Frontal cortex (tissue), 4 donors: ENCODE measurements at places on chromosomes 12 and 14.

- DNase-seq: peak; percentile 79
Observed at GRCh38 chr14:60249321-60250256, 568 bp downstream of the PPM1A start.

GRCh38 chr12:64522807-64523206, 70.9 kb downstream of the TBK1 start:
- no peak for DNase-seq

GRCh38 chr12:51368640-51369517, 22.3 kb downstream of the GALNT6 start:
- no peak for DNase-seq

- DNase-seq: no peak
Observed at GRCh38 chr12:2654741-2655140, 140.0 kb upstream of the FKBP4 start.

DNA sequence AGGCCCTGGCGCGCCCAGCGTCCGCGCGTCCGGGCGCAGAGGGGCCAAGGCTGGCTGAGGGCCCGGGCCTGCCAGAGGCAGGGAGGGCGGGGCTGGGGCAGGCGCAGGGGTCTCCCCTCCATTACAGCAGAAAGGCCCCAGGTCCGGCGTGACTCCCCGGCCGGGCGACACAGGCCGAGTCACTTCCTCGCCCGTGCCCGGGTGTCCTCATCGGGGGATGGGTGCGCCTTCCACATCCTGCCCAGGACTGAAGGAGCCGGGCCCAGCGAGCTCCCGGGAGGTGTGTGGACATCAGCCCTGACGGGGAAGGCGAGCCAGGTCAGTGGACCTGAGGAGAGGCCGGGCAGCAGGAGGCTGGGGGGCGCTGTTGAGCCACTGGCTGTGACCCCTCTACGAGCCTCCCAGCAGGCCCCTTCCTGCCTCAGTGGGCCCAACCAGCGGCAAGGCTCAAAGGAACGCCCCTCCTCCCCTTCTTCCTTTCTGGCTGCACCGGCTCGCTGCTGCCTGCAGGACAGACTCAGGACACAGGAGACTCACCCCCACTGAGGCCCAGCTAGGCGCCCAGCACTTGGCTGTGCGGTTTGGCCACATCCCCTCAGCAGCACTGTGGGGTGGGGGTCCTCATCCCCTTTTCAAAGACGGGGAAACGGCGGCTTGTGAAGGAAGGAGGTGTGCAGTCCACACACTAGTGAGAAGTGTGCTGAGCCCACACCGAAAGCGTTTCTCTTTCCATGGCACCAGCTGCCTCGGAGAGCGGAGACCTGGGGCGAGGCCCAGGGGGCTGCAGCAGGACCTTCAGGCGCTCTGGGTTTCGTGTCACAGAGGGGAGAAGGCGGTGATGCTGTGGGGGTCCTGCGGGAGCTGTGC, 606 bp downstream of the TNFAIP2 start:
- no peak for DNase-seq

DNA sequence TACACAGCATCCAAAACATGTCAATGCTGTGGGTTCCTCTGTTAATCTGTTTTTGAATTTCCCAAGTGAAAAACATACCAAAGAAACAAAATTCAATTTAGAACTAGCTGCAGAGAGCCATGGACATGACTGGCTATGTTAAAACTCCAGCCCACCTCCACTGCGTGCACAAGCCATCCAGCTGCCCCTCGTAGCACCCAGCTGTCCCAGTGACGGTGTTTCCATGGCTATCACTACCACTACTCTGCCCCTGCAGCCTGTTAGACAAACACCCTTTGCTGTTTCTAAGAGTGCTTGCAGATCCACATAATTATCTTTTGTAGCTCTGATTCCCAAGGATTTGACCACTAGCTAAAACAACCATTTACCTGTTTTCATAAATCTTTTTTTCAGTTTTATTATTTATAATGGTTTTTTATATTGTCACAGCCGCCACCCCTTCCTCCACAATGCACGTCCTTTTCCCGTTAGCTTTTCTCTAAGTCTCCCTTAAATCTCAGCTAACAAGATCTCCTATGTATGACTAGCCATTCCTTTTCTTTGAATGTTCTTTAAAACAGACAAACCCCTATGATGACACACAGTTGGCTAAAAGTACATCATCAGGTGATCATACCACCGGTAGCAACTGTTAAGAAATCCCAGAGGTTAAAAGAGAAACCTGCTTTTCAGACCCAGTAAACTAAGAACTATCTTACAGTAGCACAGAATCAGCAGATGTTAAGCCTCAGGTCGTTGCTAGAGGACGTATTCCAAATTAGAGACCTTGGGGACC, 37.8 kb upstream of the NAA30 start:
- DNase-seq: no peak

GRCh38 chr12:113135178-113136127, at the start of gene RASAL1:
Gene RASAL1, minus strand, starts transcription at chr12:113135761. Its CDS starts 299 bp downstream, at chr12:113135462.
- DNase-seq: peak; percentile 70
